Brain microvascular endothelial cell (primary cell): ENCODE measurements at places on chromosomes 16 and 17.

DNA sequence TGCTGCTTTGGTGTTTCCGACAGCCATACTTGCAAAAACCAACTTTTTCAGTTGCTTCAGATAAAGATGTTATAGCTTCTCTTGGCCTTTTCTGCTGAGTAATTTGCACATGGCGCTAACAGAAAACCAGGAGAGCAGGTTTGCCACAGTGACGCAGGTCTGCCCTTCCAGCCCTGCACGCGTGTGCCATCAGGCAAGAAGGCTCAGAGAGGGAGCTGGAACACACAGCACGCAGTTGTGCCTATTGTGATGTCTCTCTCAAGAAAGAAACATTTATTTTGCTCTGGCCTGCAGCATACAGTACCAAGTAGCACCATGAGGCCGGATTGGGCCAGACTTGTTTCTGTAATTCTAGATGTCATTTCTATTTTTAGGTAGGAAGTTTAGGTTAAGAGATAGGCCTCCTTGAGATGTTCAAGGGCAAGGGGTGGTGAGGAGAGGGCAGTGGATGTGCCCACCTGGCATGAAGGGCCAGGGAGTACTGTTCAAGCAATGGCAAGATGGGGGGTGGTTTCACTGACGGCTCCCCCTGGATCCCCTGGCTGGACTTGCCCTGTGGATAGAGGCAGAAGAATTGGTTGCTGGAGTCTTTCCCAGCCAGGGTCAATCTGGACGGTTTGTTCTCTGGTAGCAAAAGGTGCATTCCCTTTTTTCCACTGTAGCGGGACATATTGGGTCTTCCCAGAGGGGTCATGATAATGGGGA is 1.9 kb downstream of the CBX2 start:
- DNase-seq: no peak

DNA sequence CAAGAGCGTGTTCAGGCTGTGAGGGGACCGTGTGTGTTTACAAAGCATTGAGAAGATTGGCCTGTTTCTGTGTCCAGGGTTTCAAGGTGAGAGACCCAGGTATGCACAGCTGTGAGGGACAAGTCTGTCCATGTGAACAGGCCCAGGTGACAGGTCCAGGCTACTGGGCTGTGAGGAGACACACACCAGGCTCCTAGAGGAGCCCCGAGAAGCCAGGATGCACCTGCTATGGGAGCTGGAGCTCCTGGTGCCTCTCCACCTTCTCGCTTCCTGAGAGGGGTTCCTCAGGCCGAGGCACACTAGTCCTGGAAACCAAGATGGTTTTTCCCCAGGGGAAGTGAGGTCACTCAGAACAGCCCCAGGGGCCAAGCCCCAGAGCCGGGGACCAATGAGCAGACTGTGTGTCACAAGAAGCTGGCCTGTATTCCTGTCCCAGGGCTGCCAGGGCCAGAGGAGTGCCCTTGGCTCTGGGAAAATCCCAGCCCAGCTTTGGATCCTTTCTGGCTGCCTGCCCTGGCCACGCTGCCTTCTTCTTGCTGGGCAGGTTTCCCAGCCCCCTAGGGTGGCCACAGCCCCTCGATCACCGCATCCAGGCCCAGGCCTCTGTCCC is 153.4 kb upstream of the PLCG2 start:
- DNase-seq: no peak

DNA sequence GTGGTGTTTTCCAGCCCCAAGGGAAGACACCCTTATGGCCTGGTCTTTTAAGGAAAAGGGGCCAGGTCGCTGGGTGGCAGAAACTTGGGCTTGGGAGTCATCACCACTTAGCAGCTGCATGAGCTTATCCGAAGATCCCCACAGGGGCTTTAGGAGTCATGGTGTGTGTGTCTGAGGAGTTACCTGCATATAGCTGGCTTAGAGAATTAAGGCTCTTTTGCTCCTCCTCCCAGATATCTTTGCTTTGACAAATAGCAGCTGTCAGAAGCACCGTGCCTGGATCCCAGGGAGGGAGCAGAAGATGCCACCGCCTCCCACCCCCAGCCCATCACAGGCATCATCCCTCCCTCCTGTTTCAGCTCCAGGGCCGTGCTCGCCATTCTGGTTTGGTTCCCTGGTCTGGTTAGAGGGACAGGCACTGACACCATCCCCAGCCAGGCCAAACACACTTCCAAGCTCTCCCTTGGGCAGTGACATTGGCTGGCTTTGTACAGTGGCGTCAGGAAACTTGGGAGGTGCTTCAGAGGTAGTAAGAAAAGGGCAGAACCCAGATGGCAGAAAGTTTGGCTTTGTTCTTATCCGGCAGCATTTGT is 17.4 kb downstream of the LDHD start:
- DNase-seq: no peak

DNA sequence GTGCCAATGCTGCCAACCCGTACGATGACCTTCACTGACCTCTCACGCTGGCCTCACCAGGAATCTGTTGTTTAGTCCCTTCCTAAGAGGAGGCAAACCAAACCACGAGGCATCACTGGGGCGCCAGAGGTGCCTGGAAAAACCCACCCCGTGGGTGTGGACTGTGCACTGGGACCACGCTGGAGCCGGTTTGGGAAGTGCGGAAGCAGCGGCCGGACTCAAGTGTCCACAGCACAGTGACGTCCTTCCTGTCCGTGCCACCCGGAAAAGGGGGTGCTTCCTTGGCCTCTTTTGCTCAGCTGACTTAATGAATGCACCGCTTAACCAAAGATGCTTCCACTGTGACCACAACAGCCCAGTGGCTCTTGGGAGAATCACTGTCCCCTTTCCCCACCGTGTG is 9.0 kb upstream of the KIF19 start:
- DNase-seq: no peak

GRCh38 chr16:13913374-13914292 is 6.3 kb upstream of the ERCC4 start:
- no peak for DNase-seq

GRCh38 chr17:17494870-17495535 is 1.2 kb downstream of the RASD1 start:
- peak; percentile 15 for DNase-seq

GRCh38 chr16:2295056-2295798 is 27.3 kb upstream of the RNPS1 start:
- DNase-seq: no peak

GRCh38 chr16:89557690-89558490 is 2.6 kb upstream of the RPL13 start:
- DNase-seq: no peak

- no peak for DNase-seq
Measured at GRCh38 chr17:17805575-17805974, 31.2 kb downstream of the SREBF1 start.

DNA sequence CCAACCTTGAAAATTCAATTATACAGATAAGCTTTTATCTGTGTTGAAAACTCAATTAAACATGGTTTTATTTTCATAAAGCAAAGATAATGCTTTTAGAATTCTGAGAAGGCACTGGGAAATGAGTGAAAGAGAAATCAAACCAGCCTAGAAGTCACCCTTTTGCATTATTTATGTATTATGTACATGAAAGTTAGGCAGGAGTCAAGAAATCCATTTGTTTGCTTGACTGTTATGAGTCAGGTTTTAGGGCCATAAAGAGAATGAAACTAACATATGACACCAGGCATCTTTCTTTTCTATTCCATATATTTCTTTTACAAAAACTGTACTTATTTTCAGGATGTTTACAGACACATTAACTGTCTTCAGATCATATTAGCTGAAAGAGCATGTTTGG is 23.3 kb upstream of the CDH8 start:
- no peak for DNase-seq

DNA sequence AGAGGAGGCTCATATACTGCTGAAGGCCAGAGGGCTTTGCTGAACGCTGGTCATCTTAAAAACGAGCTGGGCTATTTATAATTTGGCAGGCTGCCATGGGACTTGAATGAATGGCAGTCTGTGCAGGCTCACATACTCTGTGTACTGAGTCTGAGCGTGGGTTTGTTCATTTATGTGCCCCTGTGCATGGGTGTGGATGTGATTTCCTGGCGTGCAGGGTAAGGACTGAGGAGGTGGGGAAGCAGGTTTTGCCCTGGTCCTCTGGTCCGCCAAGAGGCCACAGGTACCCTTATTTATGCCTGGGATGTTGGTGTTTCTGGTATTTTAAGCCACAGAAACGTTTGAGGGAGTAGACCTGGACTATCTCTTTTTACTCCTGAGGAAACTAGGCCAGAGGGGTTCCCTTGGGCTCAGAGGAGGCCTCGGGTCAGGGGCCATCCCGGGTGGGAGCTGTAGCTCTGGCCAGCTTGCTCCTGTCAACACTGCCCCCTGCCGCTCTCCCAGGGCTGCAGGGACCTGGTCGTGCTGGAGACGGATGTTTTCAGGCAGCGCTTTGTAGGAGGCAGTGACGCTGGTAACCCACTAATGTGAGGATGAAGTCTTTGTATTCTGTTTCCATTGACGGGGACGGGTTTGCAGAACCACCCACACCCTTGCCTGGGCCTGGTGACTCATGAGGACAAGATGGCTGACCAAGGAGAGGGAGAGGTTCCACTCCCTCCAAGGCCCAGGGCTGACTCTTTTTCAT is 184.4 kb downstream of the MSI2 start:
- DNase-seq: peak; percentile 94

- no peak for DNase-seq
Measured at GRCh38 chr16:54143934-54144571, 142.5 kb downstream of the IRX3 start.

- DNase-seq: no peak
Measured at GRCh38 chr17:76481071-76481655, 13.8 kb downstream of the AANAT start.

DNA sequence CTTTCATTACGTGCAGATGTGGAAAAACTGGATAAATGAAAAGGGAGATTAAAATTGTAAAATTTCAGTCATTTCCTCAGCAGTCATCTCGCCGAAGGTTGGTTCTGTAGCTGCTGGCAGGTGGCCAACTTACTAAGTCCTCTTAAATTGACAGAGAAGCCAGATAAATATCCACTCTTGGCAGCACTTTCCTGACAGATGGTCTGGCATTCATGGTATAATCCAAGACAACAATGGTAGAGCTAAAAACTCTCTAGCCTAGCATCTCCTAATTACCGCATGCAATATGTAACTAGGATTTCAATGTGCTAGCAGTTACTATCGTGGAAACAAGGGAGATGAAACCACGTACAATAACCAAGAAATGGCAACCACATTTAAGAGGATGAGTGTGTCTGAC is 306.3 kb downstream of the CNTNAP4 start:
- no peak for DNase-seq

DNA sequence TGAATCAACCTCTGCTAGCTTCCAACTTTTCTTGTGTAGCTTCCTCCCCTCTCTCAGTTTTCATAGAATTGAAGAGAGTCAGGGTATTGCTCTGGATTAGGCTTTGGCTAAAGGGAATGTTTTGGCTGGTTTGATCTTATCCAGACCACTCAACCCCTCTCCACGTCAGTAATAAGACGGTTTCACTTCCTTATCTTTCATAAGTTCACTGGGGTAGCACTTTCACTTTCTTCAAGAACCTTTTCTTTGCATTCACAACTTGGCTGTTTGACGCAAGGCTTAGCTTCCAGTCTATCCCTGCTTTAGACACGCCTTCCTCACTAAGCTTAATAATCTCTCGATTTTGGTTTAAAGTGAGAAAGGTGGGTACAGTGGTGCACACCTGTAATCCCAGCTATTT is 29.7 kb upstream of the OR1A2 start:
- DNase-seq: no peak

DNA sequence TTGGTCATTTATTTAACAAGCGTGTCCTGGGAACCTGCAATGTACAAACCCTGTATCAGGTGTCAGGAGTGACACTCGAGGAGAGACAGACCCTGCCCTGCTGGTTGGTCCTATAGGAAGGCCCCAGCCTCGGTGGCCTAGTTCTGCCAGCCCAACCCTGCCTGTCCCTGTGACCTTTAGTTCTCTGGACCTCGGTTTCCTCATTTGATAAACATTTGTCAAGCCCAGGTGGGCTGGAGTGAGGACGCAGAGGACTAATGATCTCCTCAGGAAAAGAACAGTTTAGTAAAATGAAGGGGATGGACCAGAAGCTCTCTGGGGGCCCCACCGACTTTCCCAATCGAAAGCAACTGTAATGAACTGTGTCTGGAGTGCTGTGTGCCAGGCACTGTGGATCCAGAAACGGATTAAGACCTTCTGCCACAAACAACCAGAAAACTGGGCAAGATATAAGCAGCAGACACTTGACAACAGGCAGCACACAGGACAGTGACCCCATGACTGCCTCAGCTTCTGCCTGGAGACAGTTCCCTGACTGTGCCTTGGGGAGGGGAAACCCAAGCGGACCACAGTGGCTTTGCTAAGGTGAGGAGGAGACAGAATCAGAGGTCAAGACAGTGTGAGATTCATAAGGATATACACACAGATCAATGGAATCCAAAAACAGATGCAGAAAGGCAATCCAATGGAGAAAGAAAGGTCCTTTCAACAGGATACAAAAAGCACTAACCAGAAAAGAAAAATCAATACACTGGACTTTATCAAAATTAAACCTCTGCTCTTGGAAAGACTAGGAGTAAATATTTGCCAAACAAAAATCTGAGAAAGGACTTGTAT is 8.8 kb downstream of the PRCD start:
- no peak for DNase-seq

DNA sequence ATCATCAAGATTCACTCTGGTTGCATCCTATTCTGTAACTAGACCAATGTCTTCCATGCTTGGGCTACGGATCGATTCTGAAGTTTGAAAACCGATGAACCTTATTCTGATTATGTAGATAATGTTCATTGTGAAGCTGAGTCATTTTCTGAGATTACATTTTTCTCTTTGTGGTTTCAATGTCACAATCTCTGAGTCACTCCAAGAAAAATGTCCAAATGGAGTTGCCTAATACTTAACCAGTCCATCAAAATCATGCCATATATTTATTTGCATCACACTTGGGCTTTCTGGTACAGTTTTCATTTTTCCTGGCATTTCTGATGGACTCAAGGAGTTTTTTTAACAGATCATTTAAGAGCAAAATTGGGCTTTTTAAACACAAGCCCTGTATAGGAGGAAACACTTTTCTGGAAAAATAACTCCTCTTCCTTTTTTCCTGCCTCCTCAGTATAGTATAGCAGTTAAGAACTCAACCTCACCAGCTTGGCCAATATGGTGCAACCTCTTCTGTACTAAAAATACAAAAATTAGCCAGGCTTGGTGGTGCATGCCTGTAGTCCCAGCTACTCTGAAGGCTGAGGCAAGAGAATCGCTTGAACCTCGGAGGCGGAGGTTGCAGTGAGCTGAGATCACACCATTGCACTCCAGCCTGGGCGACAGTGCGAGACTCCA is 17.5 kb downstream of the CACNG3 start:
- DNase-seq: no peak

GRCh38 chr17:83086199-83086880 is 6.9 kb downstream of the METRNL start:
- no peak for DNase-seq
